Heart right ventricle (tissue), 16 donors: ENCODE measurements at places on chromosomes 13 and 19. TPM values are rescaled to one million over a fixed set of nuclear protein-coding genes. Genes with fewer than 3 reads are reported as not detected.
A peak's percentile ranks its signal among the peaks of the same experiment; 100 is the strongest.

GRCh38 chr13:19985219-19985556, 26.7 kb downstream of the ZMYM2 start:
- no peak for DNase-seq

- peak; percentile 53 for DNase-seq
Measured at GRCh38 chr13:113203507-113204377, 4.7 kb downstream of the PCID2 start.

GRCh38 chr19:10654610-10655456, 687 bp downstream of the ILF3 start:
- DNase-seq, result peak; percentile 51

- no peak for DNase-seq
Measured at GRCh38 chr13:43389573-43389972, 366.2 kb downstream of the DNAJC15 start.

- DNase-seq, result no peak
Measured at GRCh38 chr13:35392768-35393167, 83.7 kb downstream of the MAB21L1 start.

DNA sequence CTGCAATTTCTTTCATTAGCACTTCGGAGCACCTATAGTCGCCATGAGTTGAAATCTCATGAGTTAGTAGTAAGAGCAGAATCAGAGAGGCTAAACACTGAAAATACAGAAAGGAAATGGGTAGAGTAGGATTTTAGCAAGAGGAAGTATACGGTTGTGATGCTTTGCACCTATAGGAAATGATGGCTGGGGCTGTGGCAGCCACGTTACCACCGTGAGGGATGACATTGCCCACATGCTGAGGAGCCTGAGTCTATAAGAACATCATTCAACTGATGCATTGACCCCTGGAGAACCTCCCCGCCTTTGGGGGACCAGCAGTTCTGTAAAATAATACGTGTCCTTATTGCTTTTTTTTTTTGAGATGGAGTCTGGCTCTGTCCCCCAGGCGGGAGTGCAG, 20.4 kb downstream of the FAM187B start:
- no peak for DNase-seq

DNA sequence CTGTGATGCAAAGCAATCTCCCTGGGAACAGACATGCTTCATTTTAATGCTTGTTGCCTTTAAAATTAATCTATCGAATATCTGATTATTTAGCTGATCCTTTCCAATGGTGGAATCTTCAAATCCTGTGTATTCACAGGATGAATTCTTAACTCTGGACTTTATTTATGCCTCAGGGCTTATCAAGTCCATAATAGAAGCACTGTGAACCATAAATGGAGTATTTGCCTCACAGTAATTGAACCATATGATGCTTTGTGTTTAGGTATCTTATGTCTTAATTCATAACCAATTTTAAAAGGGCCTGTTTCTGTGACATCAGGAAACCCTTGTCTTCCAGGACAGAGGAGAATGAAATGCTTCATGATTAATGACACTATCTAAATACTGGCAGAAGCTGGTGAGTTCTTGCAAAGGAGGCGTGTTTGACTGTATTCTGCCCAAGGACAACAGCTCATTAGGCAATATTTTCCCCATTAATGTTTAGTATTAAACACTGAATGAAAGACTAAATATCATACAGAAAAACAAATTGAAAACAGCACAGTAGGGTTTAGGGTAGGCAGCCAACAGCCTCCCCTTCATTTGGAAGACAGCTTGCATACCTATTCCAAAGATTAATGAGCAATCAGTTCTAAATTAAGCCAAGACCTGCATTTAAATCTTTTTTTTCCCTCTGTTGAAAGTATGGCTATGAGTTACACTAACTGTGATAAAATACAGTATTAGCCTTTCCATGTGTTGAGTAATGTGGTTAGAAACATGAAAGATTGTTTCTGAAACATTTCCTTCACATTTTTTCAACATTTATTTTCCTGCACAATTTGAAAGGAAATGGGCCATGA, 709.4 kb downstream of the PCDH9 start:
- DNase-seq, result no peak

GRCh38 chr13:112053744-112054615, 13.0 kb upstream of the SOX1 start:
- DNase-seq, result no peak

GRCh38 chr19:15234431-15235130, 2.3 kb upstream of the EPHX3 start:
- no peak for DNase-seq

The TLE6 gene
- 0.34 TPM for total RNA-seq

The CABP5 gene
- total RNA-seq, result not detected

The CCDC194 gene
- not detected for total RNA-seq

The CCDC70 gene
- not detected for total RNA-seq

The PSG2 gene
- not detected for total RNA-seq

The CD79A gene
- not detected for total RNA-seq
